ENCODE measurements at places on chromosomes 1 and 21. TPM values are rescaled to one million over a fixed set of nuclear protein-coding genes. Genes with fewer than 3 reads are reported as not detected.

The PADI2 gene
- 0.04 TPM for total RNA-seq

The ZBED6 gene
- 12.3 TPM for total RNA-seq

The RHBDL2 gene
- 0.87 TPM for total RNA-seq

The GPR25 gene
- not detected for total RNA-seq

The AMPD2 gene
- total RNA-seq, result 128 TPM

The FMN2 gene
- total RNA-seq, result 2.6 TPM

The NECAP2 gene
- total RNA-seq, result 53.9 TPM

The CHODL gene
- total RNA-seq, result not detected

The ELOA gene
- 66.5 TPM for total RNA-seq
